ENCODE measurements at places on chromosomes 6 and 20.
A peak's percentile ranks its signal among the peaks of the same experiment; 100 is the strongest.

GRCh38 chr6:154384191-154384590, 27.6 kb upstream of the IPCEF1 start:
- DNase-seq, result no peak

DNA sequence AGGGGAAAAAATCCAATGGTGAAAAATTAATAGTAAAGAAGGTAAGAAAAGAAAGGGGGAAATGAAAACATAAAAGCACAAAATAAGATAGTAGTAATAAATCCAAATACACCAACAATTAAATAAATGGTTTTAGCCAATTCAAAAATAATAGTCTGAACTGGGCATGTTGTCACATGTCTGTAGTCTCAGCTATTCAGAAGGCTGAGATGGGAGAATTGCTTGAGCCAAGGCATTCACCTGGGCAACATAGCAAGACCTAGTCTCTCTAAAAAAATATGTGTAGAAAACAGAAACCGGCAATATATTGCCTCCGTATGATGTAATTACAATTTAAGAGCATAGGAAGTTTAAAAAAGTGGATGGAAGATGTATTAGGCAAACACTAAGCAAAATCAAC, 311.3 kb upstream of the FERMT1 start:
- no peak for DNase-seq

DNA sequence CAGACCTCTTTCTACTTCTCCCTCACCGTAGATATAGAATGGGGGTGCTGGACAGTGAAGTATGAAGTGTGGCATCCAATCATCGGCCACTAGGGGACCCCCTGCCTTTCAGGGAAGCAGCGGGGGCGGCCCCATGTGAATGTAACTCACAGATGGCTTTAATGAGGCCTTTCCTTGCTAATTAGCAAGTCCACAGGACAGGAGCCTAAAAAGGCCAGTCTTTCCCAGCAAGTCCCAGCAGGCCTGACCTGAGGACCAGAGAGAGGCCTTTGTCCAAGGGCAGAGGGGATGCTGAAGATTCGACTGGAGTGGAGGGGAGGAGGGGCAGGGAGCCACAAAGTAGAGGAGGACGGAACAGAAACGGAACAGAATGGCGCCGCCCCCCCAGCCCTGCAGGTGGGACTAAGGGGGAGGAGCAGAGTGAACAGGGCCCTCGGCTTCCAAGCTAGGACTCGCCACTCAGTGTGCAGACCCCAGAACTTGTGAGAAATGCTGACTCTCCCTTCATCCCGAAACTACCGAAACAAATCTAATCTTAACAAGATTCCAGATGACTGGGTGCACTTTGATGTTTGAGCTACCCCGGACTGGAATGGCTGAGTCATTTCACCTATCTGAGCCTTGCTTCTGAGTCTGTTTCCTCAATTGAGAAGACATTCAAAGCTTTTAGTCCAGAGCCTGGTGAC, 5.8 kb downstream of the C6orf132 start:
- no peak for DNase-seq

DNA sequence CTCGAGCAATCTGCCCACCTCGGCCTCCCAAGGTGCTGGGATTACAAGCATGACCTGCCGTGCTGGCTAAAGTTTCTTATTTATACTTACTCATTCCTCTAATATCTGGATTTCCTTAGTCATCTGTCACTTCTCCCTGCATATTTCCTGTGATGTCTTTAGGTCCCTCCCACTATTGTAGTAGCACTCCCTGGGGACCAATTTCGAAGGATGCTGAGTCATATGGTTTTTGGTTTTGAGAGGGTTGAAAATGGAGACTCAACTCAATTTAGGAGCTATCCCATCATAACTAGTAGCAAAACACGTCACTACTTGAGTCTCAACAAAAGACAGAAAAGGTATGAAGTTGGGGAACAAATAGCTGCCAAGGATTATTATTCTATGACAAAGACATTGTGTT, 20.2 kb downstream of the MCUR1 start:
- no peak for DNase-seq

- DNase-seq, result no peak
Measured at GRCh38 chr20:18388860-18389259, 78.0 kb downstream of the DZANK1 start.

DNA sequence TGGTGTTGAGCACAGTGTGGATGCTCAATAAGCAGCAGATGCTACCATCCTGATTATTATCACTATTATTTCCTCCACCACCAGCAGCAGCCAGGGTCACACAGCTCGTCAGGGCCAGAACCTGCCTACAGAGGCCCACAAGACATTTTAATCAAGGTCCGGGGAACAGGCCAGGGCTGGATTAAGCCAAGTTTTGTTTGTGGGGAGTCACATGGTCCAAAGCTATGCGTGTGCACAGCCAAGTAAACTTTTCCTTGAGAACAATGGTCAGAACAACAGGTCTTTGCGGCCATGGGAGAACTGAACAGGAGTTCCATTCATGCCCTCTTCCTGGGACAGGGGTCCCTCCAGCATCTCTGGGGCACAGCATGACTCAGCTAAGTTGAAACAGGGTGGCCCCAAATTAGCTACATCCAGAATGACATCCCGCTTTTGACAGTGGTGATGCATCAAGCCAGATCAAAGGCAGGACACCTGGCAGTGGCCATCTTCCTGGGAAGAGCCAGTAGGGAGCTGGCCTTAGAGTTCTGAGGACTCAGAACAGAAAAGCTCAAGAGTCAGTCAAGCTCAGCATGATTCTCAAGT, 11.7 kb downstream of the SNTA1 start:
- no peak for DNase-seq

DNA sequence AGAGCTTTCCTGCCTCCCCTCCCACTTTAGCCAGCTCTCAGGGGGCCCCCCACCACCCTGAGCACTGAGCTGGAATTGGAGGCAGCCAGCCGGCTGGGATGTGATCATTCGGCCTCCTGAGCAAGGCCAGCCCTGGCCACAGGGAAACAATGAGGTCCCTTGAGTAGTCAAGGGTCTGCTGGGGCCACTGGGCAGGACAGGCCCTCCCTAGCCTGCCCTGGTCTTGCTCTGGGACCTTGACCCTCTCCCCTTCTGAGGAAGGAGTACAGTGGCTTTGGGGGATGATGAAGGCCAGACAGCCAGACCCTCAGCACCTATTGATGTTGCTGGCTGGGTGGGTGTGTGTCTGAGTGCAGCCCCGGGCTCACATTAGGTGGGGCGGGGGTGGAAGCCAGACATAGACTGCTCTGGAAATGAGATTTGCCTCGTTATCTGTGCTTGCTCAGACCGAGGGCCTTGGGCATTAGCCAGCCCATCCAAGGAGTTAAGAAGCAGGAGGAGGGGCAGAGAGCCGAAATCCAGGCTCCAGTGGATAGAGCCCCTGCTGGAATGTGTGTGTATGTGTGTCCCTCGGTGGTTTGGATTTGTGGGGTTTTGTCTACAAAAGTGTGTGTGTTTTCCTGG, 21.3 kb downstream of the CD40 start:
- no peak for DNase-seq

DNA sequence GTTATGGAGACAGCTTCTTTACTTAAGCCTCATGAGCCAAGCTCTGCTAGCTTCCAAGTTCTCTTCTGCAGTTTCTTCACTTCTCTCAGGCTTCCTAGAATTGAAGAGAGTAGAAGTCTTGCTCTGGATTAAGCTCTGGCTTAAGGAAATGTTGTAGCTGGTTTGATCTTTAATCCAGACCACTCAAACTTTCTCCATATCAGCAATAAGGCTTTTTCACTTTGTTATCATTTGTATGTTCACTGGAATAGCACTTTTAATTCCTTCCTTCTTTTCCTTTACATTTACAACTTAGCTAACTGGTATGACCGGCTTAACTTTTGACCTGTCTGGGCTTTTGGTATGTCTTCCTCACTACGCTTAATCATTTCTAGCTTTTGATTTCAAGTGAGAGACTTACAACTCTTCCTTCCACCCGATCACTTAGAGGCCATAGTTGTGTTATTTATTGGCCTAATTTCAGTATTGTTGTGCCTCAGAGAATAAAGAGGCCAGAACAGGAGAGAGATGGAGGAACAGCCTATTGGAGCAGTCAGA, 236.6 kb upstream of the BMP2 start:
- DNase-seq, result no peak

DNA sequence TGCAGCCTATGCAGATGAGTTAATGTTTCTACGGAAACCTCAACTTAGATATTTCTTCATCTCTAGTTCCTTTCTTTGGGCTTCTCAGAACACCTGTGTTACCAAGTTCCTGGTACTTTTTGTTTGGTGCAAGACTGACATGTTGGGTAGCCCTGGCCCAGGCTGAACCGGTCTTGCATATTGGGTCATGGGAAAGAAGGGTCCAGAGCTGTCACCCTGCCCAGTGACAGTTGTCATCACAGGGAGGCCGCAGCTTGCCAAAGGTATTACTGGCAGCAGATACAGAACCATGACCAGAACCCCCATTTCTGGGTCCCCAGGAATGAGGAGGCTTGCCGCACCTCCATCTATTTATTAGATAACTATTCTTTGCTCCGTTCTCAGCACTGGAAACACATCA, 40.2 kb downstream of the PDYN start:
- no peak for DNase-seq

DNA sequence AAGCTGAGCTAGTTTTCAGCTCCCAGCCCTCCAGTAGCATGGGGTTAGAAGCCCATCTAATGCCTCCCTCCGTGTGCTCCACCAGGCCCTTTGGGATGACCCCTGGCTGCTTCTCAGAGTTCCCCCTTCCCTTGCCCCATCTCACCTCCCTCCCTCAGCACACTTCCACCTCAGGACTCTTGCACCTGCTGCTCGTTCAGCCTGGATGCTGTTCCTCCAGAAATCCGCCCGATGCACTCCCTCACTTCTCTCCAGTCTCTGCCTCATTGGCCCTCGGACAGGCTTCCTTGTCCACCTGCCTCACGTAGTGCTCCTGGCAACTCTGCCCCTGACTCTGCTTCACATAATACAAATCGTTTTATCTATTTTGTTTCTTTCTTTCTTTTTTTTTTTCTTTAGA, 26.8 kb downstream of the FGD2 start:
- DNase-seq, result no peak

- DNase-seq, result no peak
Measured at GRCh38 chr20:40667503-40667902, 21.5 kb downstream of the MAFB start.

- DNase-seq, result no peak
Measured at GRCh38 chr6:157226026-157226625, 97.2 kb downstream of the TMEM242 start.

GRCh38 chr6:88339761-88340160, 173.6 kb upstream of the CNR1 start:
- no peak for DNase-seq

DNA sequence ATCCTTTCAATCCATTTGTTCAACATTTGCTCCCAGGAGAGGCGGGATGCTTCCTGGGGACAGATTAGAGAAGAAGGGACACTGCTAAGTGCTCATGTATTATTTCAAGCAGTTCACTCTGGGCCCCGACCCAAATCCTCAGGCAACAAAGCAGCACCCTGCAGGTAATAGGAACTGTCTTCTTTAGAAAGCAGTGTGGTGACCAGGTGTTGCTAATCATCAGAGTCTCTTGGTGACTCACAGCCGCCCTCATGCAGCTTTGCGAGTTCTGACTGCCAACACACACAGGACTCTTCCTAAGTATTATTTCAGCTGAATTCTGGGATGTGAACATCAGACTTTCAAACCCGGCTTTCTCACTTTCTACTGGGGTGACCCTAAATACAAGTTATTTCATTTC, 356.4 kb downstream of the PRKN start:
- no peak for DNase-seq

DNA sequence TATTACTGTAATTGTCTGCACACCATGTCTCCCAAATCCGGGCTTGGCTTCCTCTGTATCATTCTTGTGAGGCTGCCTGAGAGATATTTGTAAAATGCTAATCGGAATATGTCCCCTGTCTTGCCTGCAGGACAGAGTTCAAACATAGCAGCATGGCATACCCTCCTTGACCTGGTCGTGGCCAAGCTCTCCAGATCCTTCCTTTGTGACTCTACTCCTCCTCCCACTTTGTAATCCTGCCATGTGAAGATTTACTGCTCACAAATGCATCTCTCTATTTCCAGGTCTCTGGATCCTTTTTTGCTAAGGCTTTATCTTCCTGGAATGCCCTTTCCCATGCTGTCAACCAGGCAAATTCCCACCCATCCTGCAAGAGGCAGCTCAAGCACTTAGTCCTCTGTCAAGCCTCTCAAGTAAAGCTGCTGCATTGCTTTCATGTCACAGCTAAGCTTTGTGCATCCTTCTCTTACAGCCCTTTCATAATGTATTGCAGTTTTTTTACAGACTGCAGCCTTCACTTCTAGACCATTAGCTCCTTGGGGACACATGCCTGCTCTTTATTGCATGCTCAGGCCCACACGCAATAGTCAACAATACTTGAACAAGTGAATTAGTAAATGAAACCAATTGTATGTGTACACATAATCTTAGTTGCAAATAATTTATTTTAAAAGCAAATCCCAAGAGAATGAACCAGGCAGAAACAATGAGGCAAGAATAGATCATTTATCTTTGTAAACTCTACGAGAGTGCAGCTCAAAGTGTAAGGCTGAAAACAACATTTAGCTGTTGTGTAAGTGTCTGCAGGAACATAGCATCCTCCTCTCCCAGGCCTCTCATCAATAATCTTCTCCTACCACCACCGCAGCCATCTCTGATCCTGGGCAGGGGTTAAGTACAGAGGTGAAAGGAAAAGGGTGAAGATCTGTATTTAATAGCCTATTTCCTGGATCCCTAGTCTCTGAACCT, 45.8 kb downstream of the HIVEP2 start:
- peak; percentile 66 for DNase-seq

DNA sequence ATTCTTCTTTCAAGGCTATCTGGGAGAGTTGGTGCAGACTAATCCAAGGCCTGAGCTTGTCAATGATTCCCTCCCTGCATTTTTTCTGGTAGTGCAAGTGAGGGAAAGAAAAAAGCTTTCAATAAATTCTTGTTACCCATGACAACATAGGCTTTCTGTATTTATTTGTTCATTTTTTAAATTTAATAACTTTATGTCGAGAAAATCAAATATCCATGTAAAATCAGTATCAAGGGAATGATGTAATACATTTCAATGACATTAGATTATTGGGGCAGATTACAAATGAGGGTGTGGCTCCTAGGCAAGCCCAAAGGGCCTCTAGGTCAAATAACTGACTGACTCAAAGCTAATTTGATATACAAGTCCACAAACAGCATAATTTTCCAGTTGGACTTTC, 104.0 kb downstream of the GJA1 start:
- DNase-seq, result no peak

- no peak for DNase-seq
Measured at GRCh38 chr20:23235173-23236027, 115.2 kb upstream of the NXT1 start.

- DNase-seq, result no peak
Measured at GRCh38 chr20:46368902-46369268, 37.5 kb downstream of the ELMO2 start.

DNA sequence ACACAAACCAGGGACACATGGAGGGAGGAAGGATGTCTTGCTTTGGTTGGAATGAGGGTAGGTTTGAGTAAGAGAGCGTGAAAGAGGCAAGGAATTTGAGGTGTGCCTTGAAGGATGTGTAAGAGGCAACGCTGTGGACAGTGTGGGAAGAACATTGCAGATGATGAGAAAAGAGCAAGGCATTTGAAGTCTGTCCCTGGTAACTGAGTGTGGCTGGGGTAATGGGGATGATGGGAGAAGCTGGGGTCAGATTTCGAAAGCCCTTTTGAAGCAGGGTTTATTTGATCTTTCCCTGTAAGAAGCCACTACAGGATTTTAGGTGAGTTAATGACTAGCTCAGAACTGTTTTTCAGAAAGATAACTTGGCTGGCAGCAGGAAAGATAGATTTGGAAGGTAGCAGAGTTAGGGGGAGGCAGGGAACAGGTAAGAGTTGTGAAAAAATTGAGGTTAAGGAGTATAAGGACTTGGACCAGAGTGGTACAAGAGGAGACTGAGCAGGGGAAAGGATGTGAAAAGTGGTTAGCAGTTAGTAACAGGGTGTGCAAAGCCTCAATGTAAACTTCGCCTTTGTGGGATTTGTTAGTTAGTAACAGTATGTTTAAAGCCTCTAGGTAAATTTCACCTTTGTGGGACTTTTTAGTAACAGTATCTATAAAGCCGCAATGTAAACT, 17.7 kb downstream of the UTRN start:
- DNase-seq, result no peak

Data from DMS79 treated with DMSO at 0.1 percent for 48 hours (cell line).